GM06990 (cell line): ENCODE measurements at places on chromosomes 12 and 14.

- no peak for DNase-seq
Observed at GRCh38 chr12:84069699-84070098, 842.9 kb downstream of the SLC6A15 start.

DNA sequence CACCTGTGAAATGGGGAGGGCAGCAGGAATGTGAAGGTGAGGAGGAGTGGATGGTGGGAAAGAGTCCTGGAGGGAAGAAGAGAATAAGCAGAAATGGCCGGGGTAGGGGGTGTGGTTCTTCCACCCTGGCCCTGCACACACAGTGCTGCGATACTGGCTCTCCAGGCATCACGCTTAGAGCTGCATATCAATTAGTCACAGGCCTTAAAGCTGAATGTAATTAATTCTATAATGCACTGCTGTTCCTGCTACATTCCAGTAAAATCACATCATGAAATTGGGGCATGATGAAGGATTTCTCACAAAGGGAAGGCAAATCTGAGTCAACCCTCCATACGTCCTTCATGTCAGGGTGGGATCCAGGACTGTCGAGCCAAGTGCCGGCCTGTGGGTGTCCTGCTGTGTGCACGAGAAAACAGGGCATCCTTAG lies 566.1 kb downstream of the BCL11B start:
- DNase-seq, result no peak

DNA sequence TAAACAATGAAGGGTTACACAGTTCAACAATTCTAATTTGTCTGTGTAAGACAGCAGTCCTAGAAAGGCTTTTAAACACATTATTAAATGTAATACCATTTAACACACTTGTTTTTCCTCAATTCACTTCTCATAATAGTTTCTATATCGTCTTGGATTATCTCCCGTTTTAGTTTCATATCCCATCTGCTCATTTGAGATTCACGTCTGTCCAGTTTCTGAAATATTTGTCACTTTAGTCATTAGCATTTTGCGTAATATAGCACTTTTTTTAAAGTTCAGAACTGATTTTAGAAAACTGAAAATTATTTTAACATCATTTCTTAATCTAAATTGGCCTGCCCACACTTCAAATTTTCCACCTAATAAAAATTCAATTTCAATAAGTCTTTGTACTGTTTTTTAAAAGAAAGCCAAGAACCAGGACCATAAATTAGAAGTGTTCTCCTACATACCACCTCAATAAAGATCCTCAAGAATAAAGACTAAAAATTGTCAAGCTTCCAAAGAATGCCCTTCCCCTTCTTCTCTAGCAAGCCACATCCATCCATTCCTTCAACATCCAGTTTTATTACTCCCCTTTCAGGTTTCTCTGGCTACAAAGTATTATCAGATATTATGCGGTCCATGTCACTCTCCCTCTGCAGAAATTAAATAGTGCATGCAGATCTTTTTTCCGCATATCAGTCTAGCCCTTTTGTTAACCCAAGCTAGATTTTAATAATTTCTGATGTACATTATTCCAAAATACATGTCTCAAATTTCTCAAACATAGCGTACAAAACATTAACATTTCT lies 11.9 kb downstream of the MED13L start:
- no peak for DNase-seq

DNA sequence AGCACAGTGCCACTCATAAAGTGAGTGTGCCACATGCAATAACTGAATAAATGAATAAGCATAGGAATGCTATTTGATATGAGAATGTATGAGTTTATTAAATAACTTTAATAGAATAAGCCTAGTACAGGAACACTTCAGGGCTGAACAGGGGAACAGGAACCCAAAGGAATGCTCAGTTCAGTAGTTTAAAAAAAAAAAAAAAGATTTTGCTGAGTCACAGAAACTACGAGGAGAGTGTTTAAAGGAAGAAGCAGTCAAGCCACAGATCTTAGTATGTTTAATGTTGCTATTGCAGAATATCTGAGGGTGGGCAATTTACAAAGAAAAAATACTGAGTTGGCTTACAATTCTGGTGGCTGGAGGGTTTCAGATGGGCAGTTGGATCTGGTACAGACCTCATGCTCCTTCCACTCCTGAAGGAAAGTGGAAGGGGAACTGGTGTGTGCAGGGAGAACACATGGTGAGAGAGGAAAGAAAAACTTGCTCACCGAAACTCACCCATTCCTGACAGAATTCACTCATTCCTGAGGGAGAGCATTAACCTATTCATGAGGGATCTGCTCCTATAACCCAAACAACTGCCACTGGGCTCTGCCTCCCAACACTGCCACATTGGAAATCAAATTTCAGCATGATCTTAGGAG lies 880.3 kb upstream of the MGAT4C start:
- DNase-seq, result no peak

DNA sequence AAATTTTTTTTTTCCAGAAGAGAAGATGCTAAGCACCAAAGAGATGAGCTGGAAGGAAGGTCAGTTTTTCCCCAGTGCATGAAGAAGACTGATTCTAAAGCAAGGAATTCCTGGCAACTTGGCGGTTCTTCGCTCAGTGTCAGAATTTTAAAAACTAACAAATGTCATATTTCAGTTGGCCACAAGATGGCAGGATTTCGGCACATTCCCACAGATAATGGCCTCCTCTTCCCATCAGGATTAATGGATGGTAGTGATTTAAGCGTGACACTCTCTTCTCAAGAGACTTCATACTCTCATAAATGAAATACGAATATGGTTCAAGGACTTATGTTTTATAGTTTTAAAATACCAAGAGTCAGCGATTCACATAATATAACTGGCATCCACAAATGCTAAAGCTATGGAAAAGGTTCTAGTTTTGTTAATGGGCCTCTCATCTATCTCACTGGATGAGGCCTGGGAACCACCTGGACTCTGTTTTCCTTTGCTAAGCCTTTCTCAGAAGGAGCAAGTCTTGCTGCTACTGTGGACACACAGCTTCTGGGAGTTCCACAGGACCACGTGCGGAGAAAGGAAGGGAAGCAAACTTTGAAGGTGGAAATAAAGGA lies 46.1 kb upstream of the PTPRO start:
- no peak for DNase-seq

GRCh38 chr12:6772331-6772695 lies at the start of gene LAG3:
TSS of gene LAG3 (plus strand) at chr12:6772520. CDS start at chr12:6772853, 333 bp downstream.
- DNase-seq, result no peak

DNA sequence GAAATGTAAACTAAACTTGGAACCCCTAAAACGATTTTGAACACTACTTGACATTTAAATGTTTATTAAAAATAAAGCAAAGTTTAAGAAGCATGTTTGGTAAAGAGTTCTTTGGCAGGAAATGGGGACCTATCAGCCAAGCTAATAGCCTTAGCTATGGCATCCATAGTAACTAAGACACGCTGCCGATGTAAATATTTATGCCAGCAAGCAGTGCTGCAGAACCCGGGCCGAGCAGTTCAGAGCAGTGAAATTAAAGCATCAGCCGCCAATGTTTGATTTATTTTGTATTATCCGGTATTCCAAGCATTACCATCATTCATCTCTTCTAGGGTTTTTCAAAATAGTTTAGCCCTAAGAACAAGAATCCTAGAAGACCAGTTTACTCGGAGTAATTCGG lies 61.6 kb downstream of the PPP2R5C start:
- DNase-seq, result no peak

- DNase-seq, result no peak
Observed at GRCh38 chr14:33098016-33098415, 159.3 kb downstream of the NPAS3 start.

- DNase-seq, result no peak
Observed at GRCh38 chr12:94027561-94027960, 120.8 kb upstream of the PLXNC1 start.

- DNase-seq, result no peak
Observed at GRCh38 chr12:106971065-106971464, 15.4 kb downstream of the TMEM263 start.

DNA sequence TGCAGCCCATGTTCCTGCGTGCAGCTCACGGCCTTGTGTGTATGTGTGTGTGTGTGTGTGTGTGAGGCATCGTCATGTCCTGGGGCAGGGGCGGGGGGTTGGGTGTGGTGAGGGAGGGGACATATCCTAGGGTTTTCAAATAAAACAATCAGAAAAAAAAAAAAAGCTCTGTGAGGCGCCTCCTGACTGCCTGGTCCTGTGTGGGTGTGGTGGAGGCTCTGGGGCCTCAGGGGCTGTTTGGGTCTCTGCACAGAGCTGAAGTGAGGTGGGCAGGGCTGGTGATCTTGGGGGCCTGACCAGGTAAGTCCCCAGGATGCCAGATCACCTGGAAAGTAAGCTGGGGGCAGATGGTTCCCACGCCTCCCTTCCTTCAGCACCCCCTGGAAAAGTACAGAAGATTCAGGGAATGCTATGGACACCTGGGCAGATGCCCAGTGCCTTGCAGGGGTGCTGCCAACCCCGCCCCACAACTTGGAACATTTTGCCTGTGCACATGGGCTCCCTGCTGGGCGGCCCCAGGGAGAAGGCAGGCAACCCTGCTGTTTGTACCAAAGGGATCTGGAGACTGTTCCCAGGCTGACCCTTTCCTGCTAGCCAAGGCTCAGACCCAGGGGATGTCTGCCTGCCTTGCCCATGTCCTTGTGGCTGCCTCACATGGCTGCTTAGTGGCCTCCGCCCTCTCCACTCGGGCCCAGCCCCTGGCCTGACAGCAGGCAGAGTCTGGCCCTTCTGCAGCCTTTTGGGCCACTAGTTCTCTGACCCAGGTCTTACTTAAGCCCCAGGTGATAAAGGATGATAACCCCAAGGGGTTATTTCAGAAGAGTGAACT lies 28.8 kb downstream of the CLSTN3 start:
- DNase-seq, result no peak

DNA sequence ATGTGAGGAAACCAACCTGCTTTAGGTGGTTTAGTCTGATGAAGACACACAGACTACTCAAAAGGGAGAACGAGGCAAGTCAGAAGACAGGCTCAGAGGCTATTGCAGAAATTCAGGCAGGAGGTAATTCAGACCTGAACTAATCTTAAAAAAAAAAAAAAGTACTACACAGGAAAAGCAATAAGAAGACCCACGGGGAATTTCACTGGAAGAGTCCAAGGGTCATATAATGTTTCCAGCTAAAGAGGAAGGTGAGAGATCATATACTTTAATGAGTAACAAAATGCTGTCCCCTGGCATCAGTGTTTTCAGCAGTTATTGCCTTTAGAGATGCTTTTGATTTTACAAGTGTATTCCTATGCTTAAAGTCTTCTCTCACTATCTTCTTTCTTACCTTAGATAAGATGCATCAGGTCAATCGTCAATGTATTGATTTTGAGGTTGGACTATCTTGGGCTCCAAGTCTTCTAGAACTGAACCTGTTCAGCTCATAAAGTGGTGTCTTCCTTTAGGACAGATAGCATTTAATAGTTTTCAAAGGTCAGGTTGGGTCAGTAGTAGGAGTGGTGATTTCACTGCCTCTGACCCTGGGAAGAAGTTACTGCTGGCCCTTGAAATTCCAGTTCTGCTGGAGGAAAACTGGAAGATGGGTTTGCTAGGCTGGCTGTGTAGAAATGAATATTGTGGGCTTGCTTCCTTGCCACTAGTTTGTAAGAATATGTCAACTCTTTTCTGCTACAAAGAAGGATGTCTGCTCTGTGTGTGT lies 60.0 kb downstream of the FAR2 start:
- no peak for DNase-seq

GRCh38 chr12:12821975-12822374 lies 8.8 kb downstream of the DDX47 start:
- DNase-seq, result peak; percentile 43

DNA sequence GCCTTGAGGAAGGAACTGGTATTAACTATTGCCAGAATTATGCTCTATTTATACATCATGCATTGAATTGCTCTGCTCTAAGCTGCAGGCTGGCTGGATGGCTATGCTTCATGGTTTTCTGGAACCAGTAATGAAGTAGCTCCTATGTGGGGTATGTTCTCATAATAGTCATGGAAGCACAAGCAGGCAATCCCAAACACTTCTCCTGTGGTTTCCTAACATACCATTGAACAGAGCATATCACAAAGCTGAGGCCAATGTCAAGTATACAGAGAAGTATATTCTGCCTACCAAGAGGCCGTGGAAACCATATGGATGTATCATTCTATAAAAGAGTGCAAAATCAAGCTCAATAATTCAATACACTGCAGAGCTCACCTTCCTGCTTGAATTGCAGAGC lies 1752.4 kb upstream of the FLRT2 start:
- no peak for DNase-seq

- no peak for DNase-seq
Observed at GRCh38 chr12:58877243-58877743, 43.0 kb downstream of the LRIG3 start.

GRCh38 chr14:104390941-104391901 lies 188.3 kb upstream of the C14orf180 start:
- DNase-seq, result no peak

GRCh38 chr14:50000380-50001150 lies 107.7 kb downstream of the ARF6 start:
- peak; percentile 72 for DNase-seq

GRCh38 chr14:89702073-89702875 lies 252.3 kb downstream of the EFCAB11 start:
- no peak for DNase-seq

- peak; percentile 38 for DNase-seq
Observed at GRCh38 chr12:130880411-130880885, 8.6 kb downstream of the RAN start.

GRCh38 chr12:99806304-99806703 lies 158.8 kb downstream of the GARIN6 start:
- no peak for DNase-seq

DNA sequence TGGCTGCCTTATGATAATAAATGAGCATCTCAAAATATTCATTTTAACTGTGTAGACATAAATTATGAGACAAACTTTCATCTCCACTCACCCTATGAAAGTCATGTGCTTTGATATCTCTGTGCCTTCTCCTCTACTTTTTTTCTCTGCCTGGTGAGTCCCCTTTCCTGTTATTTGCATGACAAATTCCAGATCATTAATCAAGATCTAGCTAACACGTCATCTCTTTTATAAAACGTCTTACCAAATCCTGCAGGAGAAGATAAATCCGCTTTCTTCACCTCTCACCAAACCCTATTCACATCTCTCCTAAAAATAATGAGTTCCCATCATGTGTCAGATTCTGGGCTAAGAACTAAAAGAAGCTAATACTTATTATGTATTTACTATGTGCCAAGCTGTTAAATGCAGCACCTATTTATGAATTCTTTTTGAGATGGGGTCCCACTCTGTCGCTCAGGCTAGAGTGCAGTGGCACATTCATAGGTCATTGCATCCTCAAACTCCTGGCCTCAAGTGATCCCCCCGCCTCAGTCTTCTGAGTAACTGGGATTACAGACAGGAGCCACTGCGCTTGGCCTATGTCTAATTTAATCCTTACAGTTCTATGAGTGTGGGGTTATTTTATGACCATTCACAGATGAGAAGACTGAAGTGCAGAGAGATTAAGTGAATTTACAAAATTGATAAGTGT lies 26.7 kb downstream of the SPX start:
- DNase-seq, result no peak

GRCh38 chr14:87434680-87435079 lies 558.3 kb downstream of the GALC start:
- DNase-seq, result no peak

DNA sequence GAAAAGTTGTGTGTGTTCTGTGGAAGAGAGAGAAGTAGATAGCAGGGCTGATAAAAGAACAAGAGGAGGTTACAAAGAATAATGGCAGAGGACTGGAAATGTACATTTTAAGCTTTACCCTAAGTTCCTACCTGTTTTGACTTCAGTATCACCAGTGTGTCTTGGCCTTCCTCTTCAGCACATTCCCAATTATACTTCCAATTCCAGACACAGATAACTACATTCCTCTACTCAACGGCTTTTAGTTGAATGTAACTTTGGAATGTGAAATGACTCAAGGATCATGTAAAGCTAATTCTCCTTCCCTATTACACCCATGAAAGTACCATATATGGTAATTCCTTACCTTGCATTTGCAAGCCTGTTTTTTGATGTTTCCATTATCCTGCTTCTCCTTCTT lies 5.0 kb downstream of the MGST1 start:
- DNase-seq, result no peak

- DNase-seq, result no peak
Observed at GRCh38 chr12:77625441-77625840, 205.3 kb upstream of the NAV3 start.
